ENCODE measurements at places on chromosomes 5 and 9.

- no peak for DNase-seq
Measured at GRCh38 chr5:179879690-179880010, 21.0 kb upstream of the MRNIP start.

- no peak for DNase-seq
Measured at GRCh38 chr5:31759925-31760324, 121.0 kb downstream of the PDZD2 start.

GRCh38 chr5:150299571-150300327 lies 3.0 kb downstream of the ARSI start:
- DNase-seq = no peak

GRCh38 chr5:118776755-118777154 lies 211.6 kb downstream of the DTWD2 start:
- no peak for DNase-seq

DNA sequence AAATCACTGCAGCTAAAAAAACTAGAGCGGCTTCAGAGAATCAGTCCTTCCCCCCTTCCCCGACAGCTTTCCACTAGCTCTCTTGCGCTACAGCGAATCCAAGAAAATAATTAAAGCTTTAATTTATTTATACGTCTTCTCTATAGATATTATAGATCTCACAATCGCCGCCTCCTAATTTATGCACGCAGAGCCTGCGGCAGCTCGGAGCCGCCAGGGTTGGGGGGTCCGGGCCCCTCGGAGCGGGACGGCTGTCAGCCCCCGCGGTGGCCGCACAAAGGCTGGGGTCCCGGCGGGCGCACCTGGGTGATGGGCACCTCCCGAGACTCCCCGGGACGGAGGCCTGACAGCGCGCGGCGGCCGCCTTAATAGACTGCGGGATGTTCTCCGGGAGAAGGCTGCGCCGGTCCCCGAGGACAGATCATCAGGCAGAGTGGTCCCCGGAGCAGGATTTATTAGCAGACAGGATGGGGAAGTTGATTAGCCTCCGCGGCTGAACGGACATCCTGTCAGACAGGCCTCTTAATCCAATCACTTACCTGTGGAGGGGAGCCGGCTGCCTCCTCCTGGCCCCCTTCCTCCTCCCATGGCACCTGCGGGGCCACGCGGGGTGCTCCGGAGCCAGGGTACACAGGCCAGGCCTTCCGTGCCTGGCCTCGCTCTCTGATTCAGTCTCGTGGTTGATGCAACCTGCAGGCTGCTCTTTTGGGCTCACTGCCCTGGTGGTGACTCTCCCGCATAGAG lies 166.8 kb downstream of the MELK start:
- no peak for DNase-seq

- DNase-seq = no peak
Measured at GRCh38 chr9:133246991-133247390, 28.0 kb downstream of the ABO start.

Measured in NCI-H510A treated with DMSO at 0.1 percent for 48 hours (cell line).